Stimulated activated CD8-positive, alpha-beta memory T cell treated with anti-CD3 and anti-CD28 coated beads, Interleukin-2, amount 100 ng/mL, for 1 hour (primary cell): ENCODE measurements at places on chromosomes 16 and 17.

DNA sequence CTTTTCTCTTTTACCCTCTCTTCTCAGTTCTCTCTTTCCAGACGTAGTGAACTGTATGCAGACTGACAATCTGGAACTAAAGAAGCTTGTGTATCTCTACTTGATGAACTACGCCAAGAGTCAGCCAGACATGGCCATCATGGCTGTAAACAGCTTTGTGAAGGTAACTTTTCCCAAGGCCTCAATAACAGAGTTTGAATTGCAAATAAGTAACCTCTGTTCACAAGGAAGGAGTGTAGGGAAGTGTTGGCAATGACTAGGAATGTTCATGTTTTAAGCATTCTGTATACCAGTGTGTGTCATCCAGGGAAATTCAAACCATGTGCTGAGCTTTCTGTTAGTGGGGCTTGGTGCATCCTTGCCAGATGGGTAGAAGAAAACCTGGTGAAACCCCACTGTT is 18.6 kb downstream of the AP2B1 start:
- DNase-seq, result no peak

DNA sequence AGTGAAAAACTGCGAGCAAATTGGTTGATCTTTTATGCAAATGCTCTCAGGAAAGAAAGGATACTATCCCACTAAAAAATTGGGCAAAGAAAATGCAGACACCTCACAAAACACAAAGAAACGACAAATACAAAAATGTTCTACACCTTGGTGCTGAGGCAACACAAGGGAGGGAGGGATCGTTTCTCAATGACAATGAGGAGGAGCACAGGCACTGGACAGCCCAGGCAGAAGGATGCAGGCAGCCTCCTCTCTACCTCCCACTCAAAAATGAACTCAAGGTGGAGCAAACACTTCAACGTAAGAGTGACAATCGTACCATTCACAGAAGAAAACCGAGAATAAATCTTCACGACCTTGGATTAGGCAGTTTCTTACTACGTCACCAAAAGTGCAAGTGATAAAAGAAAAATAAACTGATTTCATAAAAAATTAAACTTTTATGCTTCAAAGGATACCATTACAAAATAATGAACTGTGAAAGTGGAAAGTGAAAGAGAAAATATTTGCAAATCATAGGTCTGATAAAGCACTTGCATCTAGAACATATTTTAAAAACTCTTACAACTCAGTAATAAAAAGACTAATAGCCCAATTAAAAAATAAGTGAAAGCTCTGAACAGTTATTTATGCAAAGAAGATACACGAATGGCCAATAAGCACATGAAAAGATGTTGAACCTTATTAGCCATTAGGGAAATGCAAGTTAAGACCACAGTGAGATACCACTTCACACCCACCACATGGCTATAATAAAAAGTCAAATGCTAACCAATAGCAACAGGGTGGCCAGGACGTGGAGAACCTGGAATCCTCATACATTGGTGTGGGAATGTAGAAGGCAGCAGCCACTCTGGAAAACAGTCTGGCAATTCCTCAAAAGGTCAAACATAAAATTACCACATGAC is 80.8 kb upstream of the TRAP1 start:
- no peak for DNase-seq

- DNase-seq, result no peak
These were observed 196.6 kb downstream of the SNX29 start for GRCh38 chr16:12173121-12173520.

DNA sequence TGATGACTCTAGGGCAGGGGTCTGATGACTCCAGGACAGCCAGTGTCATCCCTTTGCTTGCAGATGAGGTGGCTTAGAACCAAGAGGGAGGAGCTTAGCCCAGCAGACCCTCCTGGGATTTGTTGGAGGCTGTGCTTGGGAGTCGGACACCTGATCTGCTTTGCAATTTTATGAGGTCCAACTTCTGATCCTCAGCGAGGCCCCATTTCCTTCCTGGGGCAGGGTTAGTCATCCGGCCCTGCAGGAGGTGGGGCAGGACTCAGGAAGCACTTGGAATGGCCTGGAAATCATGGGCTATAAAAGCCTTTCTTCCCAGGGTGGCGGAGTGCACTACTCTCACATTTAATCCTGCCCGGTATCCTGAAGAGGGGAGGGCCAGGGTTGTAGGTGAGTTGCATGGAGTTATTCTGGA is 168.5 kb downstream of the MSI2 start:
- no peak for DNase-seq

DNA sequence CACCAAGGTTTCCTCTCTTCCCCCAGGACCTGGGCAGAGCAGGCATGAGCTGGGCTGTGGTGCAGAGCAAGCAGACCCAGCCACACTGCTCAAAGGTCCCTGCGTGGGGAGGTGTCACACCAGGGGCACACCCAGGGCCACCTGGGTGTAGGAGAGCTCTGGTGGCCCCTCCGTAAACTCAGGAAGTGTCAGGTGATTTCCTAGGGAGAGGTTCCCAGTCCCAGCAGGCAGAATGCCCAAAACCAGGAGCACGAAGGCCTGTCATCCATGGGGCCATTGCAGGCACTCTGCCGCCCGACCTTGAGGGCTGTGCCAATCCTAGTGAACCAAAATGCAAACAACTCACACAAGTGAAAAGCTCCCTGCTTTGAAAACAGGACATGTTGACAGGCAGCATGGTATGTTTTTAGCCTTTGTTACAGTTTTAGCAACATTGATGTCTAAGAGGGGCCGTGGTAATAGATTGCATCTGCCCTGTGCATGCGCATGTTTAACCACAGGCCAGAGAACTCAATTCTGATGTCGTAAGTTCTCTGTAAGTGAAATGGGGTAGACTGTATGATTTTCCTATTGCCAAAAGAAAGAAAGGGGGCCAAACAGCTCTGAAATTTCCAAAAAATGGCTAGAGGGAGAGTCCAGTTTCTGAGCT is 21.3 kb downstream of the CIBAR2 start:
- DNase-seq, result no peak

GRCh38 chr16:28318042-28318744 is 25.9 kb downstream of the SBK1 start:
- DNase-seq, result no peak

- no peak for DNase-seq
These were observed at the start of gene ALOXE3 for GRCh38 chr17:8117980-8118768. Gene ALOXE3 (minus strand): TSS chr17:8118514. CDS start chr17:8117990, 524 bp downstream.

- DNase-seq, result no peak
These were observed 186.4 kb upstream of the ERCC4 start for GRCh38 chr16:13733561-13733960.
